ENCODE measurements at places on chromosomes 7 and 10.

DNA sequence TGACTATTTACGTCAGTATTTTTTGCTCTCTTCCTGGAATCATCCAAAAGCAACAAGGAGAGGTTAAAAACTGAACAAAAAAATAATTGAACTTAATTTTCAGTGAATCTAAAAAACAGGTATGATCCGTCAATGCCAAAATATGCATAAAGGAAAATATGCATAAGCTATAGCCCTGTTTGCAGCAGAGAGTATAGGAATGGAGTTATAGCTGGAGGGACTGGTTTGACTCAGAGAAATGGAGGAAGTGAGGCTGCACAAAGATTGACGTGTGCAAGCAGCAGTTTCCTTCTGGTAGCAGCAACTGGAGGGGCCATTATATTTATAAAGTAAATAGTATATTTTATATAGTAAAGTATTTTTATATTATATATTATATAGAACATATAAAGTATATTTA is 37.1 kb downstream of the GNG11 start:
- no peak for DNase-seq

- no peak for DNase-seq
Observed at GRCh38 chr7:100971111-100972001, 2.0 kb downstream of the MUC12 start.

- no peak for DNase-seq
Observed at GRCh38 chr10:43599333-43599732, 6.9 kb upstream of the ZNF485 start.

DNA sequence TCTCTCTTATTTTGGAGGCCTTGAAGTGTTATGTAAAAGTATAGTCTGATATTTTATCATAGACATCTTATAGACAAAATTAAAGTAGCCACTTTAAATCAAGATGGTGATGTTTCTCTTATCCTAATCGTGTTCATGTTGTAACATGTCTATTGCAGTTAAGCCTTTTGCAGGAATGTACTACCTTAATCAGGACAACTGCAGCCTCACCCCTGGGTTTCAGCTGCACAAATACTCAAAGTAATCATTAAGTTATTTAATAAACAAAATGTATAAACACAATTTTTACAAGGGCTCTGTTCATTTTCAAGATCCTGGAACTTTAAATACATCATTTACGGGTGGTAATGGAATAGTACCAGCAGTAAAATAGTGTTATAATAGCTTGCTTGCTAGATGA is 14.4 kb upstream of the KIF5B start:
- DNase-seq: no peak

DNA sequence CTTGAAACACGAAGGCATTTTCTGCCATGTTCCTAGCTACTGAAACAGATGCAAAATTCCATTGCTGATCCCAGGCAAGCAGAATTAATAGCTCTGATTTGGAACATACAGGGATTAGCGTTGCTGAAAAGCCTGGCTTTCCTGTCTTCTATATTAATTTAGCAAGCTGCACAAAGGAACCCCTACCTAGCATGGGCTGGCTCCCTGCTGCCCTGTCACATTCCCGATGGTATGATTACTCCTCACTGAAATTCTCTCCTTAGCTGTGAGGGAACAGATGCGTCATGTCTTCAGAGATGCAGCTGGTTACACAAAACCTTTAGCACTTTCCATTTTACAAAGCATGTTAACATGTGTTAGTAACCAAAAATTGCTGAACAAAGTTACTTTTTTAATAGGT is 878.9 kb downstream of the TYW1 start:
- DNase-seq: no peak

- DNase-seq: no peak
Observed at GRCh38 chr7:759569-759968, 32.5 kb upstream of the PRKAR1B start.

- DNase-seq: no peak
Observed at GRCh38 chr10:61286686-61287085, 166.5 kb downstream of the TMEM26 start.

GRCh38 chr7:48118041-48118440 is 29.0 kb downstream of the UPP1 start:
- no peak for DNase-seq

- DNase-seq: no peak
Observed at GRCh38 chr7:126774077-126774476, 478.7 kb downstream of the GRM8 start.

DNA sequence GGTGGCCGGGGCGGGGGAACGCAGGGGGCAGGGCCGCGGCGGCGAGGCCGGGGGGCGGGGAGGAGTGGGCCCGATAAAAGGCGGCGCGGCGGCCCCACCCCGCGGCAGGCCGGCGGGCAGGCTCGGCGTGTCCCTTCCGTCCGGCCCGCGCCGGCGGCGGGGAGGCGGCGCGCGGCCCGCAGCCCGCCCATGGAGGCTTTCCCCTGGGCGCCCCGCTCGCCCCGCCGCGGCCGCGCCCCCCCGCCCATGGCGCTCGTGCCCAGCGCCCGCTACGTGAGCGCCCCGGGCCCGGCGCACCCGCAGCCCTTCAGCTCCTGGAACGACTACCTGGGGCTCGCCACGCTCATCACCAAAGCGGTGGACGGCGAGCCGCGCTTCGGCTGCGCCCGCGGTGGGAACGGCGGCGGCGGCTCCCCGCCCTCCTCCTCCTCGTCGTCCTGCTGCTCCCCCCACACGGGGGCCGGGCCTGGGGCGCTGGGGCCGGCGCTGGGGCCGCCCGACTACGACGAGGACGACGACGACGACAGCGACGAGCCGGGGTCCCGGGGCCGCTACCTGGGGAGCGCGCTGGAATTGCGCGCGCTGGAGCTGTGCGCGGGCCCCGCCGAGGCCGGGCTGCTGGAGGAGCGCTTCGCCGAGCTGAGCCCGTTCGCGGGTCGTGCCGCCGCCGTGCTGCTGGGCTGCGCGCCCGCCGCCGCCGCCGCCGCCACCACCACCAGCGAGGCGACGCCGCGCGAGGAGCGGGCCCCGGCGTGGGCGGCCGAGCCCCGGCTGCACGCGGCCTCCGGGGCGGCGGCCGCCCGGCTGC is at the start of gene NANOS1:
Gene NANOS1 (plus strand): TSS at position 102 of the 808 bp plus-strand sequence. CDS start 88 bp downstream, at position 190.
- peak; percentile 18 for DNase-seq

GRCh38 chr7:77975672-77976480 is 177.3 kb downstream of the PHTF2 start:
- no peak for DNase-seq

DNA sequence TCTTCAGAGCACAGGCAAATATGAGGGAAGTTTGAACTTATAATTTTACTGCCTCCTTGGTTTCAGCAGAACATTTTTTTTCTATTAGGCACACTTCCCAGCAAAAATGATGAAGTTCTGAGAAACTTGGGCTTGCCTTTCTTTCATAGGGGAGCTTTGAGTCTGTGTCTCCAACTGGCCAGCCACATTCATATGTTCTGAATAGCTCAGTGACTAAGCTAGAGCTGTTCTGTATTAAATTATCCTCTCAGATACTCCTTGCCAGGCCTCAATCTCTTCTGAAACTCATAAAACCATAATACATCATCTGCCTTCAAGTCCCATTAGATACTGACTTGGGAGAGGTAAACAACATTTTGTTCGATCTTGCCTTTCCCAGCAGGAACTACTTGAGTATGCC is 476.5 kb downstream of the GPAM start:
- no peak for DNase-seq
